Muscle of back (tissue), 13 donors: ENCODE measurements at places on chromosomes 4 and X. TPM values are rescaled to one million over a fixed set of nuclear protein-coding genes. Genes with fewer than 3 reads are reported as not detected.

Gene SYP
- 1.3 TPM for polyA plus RNA-seq

DNA sequence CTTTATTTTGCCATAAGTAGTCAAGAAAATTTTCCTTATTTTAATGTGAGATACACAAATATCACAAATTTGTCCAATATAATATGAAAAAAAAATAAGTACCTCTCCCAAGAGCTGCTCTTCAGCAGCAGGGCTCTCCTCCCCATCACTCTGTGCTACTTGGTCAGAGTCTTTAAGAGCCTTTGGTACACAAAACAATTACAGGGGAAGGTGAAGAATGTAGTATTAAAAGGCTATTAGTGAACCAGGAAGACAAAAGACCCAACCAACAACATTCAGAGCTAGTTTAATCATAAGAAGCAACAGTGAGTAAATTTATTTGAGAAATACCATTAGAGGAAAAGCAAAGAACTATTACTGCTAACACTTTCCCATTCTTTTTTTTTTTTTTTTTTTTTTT is 29.4 kb downstream of the SEC31A start:
- no peak for DNase-seq

DNA sequence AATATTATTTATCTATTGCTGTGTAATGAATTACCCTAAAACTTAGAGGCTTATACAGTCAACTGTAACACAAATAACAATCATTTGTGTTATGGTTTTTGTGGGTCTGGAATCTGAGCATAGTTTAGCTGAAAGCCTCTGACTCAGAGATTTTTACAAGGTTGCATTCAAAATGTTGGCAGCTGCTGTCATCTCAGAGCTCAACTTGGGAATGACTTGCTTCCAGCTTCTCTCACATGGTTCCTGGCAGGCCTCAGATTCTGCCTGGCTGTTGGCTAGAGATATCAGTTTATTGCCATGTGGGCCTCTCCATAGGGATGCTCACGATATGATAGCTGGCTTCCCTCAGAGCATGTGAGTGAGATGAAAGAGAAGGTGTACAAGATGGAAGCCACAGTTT is 70.2 kb upstream of the BRWD3 start:
- DNase-seq: no peak

DNA sequence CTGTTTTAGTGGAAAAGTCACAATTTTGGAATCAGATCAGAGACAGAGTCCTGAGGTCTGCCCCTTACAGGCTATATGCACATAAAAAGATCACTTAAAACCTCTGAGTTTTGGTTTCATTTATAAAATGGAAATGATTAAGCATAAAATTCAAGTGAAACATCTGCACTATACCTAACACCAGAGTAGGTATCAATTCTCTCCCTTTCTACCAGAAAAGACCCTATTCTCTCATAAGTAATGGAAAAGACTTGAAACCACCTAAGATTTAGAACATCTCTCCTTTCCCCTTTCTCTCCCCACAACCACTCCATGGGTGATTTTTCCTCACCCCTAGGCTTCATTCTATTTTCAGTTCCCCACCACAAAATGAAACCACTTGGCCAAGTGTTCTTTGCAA is 907 bp downstream of the LHFPL1 start:
- DNase-seq: no peak

Gene SMIM10
- polyA plus RNA-seq: 15.4 TPM

- DNase-seq: no peak
Observed at GRCh38 chrX:73525928-73526690, 36.9 kb upstream of the CHIC1 start.

GRCh38 chr4:76897536-76898384 is at the start of gene SOWAHB:
TSS of gene SOWAHB (minus strand) at chr4:76898144. CDS start at chr4:76897849, 295 bp downstream.
- DNase-seq: peak; percentile 7

DNA sequence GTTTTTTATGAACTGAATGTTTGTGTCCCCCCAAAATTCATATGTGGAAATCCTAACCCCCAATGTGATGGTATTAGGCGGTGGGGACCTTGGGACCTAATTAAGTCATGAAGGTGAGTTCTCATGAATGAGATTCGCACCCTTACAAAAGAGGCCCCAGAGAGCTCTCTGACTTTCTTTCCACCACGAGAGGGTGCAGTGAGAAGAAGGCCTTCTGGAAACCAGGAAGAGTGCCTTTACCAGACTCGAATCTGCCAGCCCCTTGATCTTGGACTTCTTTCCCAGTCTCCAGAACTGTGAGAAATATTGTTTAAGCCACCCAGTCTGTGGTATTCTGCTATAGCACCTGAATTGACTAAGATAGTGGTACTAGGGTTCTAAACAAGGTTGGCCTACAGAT is 40.8 kb downstream of the STK26 start:
- no peak for DNase-seq

Gene SLC9B1
- polyA plus RNA-seq: 2.0 TPM

GRCh38 chr4:75702919-75703411 is 21.4 kb upstream of the USO1 start:
- no peak for DNase-seq

- DNase-seq: no peak
Observed at GRCh38 chrX:24487571-24487970, 22.5 kb downstream of the PDK3 start.

GRCh38 chr4:151921811-151922210 is 161.0 kb upstream of the GATB start:
- DNase-seq: no peak

Gene IDH3G
- polyA plus RNA-seq: 55.9 TPM

DNA sequence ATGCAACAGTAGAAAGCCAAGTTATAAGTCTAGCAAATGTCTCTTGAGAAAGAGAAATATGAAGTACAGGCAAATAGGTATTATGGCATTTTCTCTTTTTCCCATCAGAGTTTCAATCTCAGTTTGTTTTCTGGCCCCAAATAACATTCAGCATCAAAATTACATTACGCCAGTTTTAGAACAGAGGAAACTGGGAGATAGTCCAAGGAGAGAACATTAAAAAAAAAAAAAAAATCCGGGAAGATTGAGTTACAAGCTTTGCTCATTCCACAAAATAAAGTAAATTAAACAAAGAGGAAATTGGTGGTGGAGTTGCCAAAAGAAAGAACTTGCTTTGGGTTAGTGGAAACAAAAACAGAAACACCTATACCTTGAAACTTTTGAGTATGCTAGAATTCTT is 50.4 kb upstream of the IL13RA2 start:
- DNase-seq: peak; percentile 45

GRCh38 chr4:141625023-141625422 is 11.4 kb upstream of the IL15 start:
- no peak for DNase-seq

Gene PRDX4
- polyA plus RNA-seq: 110 TPM

Gene N4BP2
- polyA plus RNA-seq: 11.0 TPM

GRCh38 chr4:118154649-118155048 is 120.4 kb downstream of the NDST3 start:
- DNase-seq: no peak

Gene MBNL3
- 12.0 TPM for polyA plus RNA-seq

- no peak for DNase-seq
Observed at GRCh38 chr4:147465461-147465860, 15.4 kb upstream of the EDNRA start.

- DNase-seq: no peak
Observed at GRCh38 chrX:82219129-82219528, 1017.2 kb downstream of the SH3BGRL start.

DNA sequence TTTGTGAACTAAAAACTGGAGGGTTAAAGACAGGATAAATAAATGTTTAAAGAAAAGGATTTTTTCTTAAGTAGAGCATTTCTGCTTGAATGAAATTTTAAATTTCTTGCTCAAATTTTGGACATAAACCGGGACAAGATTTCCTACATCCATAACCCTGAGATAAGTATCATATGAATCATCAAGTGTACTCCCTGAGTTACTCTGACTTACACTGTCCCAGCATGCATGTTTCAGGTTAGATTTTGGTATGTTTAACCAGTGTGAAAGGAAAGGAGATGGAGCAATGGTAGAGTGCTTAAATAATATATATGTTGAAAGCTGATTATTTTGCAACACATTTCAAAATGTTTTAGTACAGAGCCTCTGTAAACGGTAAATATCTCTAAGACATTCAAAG is 175.2 kb downstream of the ADGRL3 start:
- DNase-seq: no peak

DNA sequence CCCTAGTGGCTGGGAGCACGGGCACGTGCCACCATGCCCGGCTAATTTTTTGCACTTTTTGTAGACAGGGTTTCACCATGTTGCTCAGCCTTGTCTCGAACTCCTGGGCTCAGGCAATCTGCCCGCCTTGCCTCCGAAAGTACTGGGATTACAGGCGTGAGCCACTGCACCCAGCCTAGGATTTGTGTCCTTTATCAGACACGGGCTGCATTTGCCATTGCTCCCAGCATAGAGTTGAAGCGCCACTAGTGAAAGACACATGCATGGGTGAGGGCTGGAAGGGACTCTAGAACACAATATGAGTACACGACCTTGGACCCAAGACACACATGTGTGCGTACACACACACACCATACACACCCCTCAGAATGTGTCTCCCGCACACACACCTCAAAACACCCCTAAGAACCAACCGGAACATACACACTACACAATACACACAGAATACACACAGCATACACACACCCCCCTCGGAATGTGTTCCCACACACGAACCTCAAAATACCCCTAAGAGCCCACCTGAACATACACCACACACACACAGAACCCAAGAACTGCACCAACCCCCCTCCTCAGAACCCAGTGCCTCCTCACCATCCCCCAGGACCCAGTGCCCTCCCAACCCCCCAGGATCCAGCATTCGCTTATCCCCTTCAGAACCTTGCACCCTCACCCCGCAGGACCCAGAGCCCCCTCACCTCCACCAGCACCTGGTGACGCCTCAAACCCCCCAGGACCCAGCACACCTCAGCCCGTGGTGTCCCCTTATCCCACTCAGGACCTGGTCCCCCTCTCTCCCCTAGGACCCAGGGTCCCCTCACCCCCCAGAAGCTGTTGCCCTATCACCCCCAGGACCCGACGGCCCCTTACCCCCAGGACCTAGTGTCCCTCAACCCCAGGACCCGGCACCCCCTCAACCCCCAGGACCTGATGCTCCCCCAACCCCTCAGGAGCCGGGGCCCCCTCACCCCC is 1.0 kb downstream of the TNIP2 start:
- DNase-seq: no peak

DNA sequence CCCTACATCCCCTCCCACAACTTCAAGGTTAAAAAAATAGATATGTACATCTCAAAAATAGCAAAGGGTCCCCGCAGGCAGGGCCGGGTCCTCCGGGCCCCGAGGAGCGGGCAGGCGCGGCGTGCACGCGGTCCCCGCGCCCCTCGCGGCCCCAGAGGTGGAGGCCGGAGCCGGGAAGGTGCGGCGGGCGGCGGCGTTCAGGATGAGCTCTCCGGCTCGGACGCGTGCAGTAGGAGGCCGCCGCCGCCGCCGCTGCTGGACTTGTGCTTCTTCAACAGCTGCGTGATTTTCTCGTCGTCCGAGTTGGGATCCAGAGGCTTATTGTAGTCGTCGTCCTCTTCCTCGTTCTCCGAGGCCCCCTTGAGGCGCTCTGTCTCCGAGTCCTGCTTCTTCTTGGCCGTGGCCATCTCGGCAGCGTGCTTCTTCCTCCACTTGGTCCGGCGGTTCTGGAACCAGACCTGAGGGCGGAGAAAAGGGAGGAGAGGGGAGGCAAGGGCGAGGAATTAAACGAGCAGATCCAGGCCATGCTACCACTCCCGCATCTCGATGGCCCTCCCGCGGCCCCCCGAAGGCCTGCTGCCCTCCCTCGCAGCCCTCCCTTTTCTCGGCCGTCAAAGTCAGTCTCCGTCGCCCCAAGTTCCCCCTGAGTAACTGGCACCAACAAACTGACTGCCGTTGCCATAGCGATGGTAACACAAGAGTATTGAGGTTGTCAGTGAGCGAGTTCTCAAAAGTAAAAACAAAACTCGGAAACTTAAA is 5.8 kb downstream of the NKX6-1 start:
- peak; percentile 56 for DNase-seq

Gene RHOXF2
- polyA plus RNA-seq: not detected

Gene SMARCA1
- polyA plus RNA-seq: 82.3 TPM

Gene UGT2B15
- polyA plus RNA-seq: not detected

DNA sequence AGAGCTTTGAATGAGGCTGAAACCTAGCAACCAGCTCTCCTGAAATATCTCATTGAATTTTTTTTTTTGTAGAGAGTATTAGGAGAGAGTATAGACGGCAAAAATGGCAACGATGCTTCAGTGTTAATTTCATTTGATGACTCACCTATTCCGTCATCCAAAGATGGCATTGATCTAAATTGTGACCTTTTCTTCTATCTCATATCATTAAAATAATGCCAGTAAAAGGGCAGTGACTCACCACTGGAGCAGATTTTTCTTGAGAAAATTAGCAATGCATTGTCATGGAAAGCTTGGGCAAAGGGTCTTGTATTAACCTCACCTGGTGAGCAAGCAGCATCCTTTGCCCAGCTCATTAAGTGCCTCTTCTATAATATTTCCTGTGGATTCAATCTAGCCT is 19.6 kb downstream of the VMA21 start:
- no peak for DNase-seq

Gene AR
- 7.5 TPM for polyA plus RNA-seq

Gene ZNF630
- 1.9 TPM for polyA plus RNA-seq

- DNase-seq: no peak
Observed at GRCh38 chrX:47446431-47446830, 36.6 kb downstream of the ZNF41 start.

GRCh38 chr4:60605646-60606354 is 594.3 kb upstream of the ADGRL3 start:
- peak; percentile 7 for DNase-seq

Gene FHIP1A
- 7.6 TPM for polyA plus RNA-seq

DNA sequence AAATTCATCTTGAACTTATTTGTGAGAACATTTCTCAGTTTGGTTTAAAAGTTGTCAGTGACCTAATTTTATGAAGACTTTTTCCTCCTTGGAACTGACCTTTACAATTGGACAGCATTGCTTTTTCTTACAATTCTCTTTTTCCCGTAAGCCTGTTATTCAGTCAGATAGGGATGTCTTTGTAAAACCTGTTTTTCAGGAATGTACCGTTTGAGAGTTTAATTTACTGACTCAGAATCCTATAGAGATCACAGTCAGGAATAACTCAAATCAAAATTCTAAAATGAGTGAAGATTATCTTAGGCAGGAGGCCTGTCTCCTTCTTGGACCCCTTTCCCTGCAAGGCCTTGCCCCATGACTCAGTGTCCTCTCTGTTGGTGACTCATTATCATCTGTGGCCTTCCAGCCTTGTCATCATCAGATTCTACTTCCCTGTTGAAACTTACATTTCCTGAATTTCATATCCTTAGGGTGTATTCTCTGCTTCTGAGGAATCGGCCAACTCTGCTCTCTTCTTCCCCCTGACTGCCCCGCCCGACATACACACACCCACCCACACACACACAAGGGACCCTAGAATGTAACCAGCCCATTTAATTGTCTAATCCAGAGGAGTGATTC is 99.8 kb downstream of the ARHGAP10 start:
- DNase-seq: peak; percentile 79

Gene CENPE
- polyA plus RNA-seq: 5.6 TPM

Gene DSPP
- not detected for polyA plus RNA-seq

DNA sequence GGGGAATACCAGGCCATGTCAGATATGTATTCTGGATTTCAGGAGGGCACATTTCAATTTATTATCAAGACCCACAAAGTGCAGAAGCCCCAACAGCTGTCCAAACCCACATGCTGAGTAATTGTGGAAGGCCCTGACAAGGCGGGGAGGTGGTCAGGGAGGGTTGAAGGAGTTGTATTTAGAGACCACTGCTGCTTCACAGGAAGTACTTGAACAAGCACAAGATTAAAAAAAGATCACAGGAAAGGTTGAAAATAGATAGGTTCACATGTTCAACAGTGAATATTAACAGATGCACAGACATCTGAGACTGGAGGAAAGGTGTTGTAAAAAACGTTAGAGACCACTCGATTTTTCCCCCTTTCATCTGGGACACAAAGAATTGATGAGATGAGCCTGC is 17.9 kb downstream of the ATP8A1 start:
- DNase-seq: no peak
